ENCODE measurements at places on chromosomes 16 and 17. TPM values are rescaled to one million over a fixed set of nuclear protein-coding genes. Genes with fewer than 3 reads are reported as not detected.

DNA sequence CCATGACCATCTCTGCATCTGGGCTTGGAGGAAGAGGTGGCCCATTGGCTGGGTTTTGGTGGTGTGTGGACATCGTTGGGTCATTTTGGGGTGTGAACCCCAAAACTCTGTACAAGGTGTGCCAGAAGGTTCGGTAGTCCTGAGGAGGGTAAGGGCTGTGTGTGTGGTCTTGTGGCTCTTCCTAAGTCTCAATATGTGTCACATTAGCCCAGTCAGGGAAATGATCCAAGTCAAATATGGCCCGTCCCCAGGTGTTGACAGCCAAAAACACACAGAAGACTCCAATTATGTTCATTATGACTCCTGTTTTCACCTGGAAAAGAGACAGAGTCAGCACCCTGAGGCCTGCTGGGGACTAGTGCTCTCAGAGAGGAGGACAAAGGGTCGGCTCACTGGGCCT lies 27.1 kb downstream of the SLC13A5 start:
- DNase-seq, result no peak

DNA sequence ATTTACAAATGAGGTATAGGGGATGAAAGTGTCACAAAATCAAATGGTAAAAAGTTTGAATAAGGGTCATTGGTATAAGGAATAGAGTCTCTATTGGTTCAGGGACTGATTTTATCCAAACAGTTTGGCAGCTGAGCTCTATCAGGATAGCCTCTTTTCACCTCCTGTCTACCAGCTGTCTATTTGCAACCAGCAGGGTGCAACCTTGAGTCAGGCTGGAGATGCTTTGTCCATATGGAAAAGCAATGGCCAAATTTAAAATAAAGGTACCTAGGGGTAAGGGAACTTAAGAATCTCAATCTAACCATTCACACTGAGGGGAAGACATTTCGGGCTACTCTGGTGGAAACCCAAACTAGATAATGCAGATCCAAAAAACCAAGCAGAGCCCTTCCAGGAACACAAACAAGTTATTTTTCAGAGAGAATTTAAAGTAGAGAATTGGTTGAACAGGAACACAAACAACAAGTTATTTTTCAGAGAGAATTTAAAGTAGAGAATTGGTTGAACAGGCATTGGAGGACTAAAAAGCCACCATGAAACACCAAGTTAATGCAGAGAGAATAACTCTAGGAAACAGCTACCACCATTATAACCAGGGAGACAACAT lies 12.6 kb upstream of the CA10 start:
- no peak for DNase-seq

- no peak for DNase-seq
Measured at GRCh38 chr17:13030056-13030455, 12.2 kb upstream of the ELAC2 start.

GRCh38 chr16:77300256-77300655 lies 101.0 kb downstream of the SYCE1L start:
- no peak for DNase-seq

- no peak for DNase-seq
Measured at GRCh38 chr16:82302042-82302727, 132.2 kb upstream of the MPHOSPH6 start.

DNA sequence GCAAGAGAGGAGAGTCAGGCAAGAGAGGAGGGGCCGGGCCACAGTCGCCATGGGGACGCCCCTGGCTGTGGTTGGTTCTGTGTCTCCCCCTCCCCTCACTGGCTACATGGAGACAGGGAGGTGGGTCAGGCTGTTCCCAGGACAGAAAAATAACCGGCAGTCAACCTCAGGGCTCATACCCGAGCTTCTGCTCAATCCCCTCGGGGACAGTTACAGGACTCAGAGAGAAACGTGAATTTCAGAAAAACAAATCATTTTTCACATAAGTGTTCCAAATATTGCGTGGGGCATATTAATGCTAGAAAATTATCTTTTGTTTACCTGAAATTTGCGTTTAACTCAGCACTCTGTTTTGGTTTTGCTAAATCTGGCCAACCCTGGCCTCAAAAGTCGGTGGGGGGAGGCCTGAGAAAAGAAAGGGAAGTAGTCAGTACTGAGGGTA lies 22.2 kb upstream of the CPSF4L start:
- DNase-seq, result peak; percentile 91

GRCh38 chr16:86786994-86787393 lies 208.6 kb downstream of the FOXL1 start:
- no peak for DNase-seq

GRCh38 chr16:86949630-86950029 lies 367.6 kb downstream of the C16orf95 start:
- no peak for DNase-seq

GRCh38 chr16:27364493-27365141 lies 37.4 kb upstream of the IL21R start:
- DNase-seq, result no peak

DNA sequence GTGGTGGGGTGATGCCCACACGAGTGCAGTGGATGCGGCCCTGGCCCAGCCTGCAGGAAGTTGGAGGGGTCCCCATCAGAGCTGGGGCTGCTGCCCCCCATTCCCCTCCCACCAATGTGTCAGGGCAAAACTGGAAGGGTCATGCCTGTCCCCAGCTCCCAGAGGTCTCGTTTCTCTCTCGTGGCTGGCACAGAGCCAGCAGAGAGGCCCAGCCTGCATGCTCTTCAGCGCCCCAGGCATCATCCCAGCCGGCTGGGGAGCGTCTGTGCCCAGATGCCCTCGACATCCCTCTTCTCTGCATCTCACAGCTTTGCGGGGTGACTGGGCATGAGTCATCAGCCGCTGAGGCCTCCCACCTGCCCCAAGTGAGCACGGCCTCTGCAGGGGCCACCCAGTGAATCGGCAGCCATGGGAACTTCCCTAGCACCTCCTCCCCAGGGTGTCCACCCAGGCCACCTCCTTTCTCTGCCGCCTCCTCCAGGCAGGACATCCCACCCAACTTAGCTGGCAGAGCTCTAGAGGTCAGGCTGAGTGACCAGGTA lies 9.8 kb upstream of the CSNK1D start:
- DNase-seq, result no peak

DNA sequence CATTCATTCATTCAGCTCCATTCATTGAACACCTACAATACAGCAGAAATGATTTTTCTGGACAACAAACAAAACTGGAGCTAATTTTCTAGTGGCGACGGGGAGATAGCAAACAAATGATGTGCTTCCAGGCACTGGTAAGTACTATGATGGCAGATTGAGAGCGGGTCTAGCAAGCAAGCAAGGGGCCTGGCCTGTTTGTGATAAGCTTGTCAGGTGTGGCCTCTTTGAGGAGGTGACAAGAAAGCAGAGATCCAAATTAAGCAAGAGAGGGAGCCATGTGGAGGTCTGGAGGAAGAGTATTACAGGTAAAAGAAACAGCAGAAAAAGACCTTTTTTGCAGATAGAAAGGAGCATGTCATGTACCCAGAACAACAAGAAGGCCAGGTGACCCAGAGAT lies 216.1 kb upstream of the CPHXL start:
- no peak for DNase-seq

DNA sequence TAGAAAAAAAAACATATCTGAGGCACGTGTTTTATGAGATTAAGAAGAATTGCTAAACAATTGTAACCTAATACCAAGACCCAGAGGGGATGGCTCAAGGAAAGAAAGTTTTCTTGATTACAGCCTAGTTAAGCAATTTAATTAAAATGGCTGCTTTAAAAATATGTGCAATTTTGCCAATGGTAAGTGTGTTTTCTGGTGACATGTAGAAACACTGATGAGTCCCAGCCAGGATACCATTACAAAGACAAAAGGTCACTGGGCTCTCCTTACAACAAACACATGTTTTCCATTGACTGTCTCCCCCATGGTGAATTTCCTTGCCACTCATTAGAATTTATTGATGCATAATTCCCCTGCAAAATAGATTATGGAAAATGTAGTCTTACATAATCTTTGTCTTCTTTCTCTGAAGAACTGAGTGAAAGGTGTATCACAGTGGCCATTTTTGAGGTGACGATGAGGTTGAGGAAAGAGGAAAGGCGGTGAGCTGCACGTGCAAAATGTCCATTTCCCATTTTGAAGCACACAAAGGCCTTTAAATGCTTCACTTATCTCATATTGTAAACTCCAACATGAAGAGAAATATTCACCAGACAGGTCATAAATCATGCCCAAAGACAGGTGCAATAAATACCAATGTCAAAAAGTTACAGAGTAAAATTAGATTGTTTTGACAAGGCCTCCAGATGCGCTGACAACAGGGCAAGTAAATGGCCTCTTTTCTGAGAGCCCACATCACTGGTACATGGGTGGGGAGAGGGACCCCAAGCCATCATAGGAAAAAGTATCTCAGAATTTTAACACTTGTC lies 696.9 kb downstream of the KCNJ2 start:
- no peak for DNase-seq

- peak; percentile 34 for DNase-seq
Measured at GRCh38 chr16:3655396-3656159, 1.1 kb downstream of the DNASE1 start.

KRT9 gene
- not detected for total RNA-seq

CCP110 gene
- total RNA-seq, result 17.3 TPM

NETO2 gene
- total RNA-seq, result 2.0 TPM

ZNF423 gene
- total RNA-seq, result 28.7 TPM

CCL3 gene
- 9.3 TPM for total RNA-seq

MYH3 gene
- 4.6 TPM for total RNA-seq

C17orf58 gene
- 5.3 TPM for total RNA-seq

INO80E gene
- total RNA-seq, result 55.5 TPM

Data from ovary (tissue), 10 donors.